ENCODE measurements at places on chromosomes 6 and 20.
A peak's percentile ranks its signal among the peaks of the same experiment; 100 is the strongest.

GRCh38 chr6:43771858-43772680, 2.1 kb downstream of the VEGFA start:
- no peak for DNase-seq

DNA sequence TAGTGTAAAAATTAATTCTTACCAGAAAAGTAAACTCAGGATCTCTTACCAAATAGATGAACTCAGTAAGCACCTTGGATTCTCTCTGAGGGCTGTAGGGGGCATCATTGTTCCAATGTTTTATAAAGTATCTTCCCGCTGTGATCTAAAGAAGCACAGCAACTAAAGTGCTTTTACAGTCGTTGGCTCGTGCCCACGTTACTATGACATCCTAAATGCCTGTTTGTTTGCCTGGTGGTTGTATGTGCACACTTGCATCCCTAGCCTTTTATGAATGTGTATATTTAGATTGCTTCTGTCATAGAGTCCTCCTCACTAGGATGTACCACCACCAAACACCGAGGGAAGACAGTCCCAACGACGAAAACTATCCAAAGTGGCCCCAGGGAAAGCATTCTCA, 34.5 kb downstream of the SLX4IP start:
- peak; percentile 50 for DNase-seq

DNA sequence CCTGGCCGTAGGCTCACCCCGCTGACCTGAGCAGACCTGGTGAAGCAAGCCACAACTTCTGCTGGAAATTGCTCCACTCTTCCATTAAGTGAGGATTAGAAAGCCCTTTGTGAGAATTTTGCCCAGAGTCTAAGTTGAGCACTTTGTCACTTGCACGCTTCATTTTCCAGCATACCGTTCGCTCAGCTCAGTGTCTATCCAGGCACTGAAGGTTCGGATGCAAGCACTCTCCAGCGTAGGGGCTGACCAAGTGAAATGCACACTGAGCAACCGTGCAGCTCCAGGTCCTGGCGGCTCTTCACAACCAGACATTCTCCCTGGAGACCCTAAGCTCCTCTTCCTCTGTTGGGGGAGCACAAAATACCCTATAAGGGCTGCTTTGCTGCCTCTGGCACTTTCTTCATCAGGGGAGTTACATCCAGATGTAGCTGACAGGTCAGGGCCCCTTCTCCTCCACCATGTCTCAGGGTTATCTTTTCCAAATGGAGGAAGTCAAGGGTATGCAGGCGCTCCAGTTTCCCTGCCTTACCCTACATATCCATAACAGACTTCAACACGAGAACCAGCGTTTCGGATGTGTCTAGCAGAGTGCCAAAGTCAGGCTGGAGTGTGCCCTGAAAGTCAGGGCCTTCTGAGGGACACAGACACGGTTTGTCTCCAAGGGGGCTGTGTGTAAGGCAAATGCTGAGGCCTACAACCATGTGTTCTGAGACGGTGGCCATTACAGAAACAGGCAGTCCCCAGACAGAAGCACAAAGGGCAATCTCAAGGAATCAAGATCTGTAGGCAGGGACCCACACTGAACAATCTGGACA, 146.7 kb upstream of the AFDN start:
- no peak for DNase-seq

DNA sequence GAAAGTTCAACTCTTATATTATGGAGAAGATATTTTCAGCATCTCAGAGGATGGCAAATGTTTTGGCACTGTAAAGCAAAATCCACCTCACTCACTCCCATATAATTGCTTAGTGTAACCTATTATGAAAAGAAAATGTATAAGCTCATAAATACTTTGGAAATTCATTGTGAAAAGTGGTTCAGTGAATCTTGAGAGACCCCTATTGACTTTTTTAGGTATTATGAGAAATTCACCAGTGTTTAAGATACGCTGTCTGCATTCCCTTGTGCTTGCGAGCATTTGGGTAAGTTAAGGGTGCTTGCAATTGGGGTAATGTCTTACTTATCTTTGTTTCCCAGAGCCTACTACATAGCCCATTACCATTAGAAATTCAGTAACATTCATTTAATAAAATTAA, 66.3 kb upstream of the BMP5 start:
- no peak for DNase-seq

DNA sequence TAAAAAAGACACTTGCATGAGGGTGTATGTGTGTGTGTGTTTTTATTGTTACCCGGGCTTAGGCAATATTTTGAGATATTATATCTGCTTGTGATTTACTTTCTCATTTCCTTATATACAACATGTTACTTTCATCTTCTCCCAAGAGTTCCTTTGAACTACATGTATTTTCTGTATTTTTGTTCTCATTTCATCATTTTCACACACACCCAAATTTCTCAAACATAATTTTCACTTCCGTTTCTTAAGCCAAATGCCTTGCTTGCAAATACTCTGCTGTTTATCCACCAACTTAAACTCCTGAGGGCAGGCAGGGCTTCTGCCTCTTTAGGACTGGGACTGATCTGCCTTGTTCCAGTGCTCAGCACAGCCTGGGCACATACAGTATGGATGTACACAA, 69.3 kb upstream of the FYN start:
- DNase-seq: no peak

Measured in NCI-H2107 (cell line).